ENCODE measurements at places on chromosomes 12 and 14.

- no peak for DNase-seq
Observed at GRCh38 chr14:77910506-77910905, 110.6 kb downstream of the ADCK1 start.

GRCh38 chr12:30934811-30935210 is 8.3 kb downstream of the TSPAN11 start:
- DNase-seq: no peak

DNA sequence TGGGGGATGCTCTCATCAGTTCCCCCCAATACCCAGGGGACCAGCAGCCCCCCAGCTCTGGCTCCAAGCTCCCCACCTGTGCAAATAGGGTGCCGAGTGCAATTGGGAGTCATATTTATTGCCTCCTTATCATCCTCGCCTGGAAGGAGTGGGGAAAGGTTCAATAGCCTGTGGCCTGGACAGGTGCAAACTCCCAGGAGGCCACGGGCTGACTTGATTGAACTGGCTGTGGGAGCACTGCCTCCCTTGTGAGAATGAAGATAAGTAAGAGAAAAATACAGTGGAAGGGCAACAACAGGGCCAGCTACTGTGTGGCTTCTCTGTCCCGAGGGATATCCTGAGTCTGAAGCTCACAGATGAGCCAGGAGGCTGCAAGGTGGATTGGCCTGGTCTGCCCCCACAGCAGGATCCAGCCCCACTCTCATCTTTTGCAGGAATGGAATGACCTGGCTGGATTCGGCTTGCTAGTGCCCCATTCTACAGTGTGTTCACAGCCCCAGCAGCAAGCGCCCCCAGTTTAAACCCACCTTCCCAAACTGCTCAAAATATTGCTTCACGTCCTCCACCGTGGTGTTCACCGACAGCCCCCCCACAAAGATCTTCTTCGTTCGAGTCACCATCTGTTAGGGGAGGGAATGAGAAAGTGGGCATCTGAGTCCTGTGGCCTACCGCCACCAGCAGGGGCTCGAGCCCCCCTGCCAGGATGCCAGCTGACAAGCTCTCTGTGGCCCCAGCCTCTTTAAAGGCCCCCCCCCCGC is 6.3 kb downstream of the MSI1 start:
- DNase-seq: no peak

DNA sequence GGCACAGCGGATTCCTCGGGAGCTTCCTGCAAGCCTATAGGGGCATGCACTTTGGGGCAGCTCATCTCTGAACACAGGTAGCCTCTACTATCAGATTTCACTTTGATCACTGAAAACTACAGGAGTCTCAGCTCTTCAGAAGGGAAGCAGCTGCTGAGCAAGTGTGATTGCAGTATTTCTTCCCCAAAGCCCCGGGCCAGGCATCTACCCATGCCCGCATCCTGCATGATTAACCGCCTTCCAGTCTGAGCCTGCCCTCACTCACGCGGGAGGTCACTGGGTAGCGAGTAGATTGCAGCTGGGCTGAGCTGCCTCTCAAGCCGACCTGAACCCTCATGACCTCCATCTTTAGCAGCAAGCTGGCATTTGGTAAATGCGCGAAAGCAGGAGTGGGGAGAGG is 334.7 kb downstream of the DPF3 start:
- no peak for DNase-seq

GRCh38 chr14:35020713-35021112 is 25.4 kb upstream of the FAM177A1 start:
- no peak for DNase-seq

- DNase-seq: no peak
Observed at GRCh38 chr14:100604121-100604501, 16.9 kb upstream of the BEGAIN start.

GRCh38 chr14:49456589-49456988 is 129.6 kb downstream of the RPS29 start:
- DNase-seq: no peak

GRCh38 chr12:102144221-102144620 is 24.2 kb downstream of the PARPBP start:
- no peak for DNase-seq

GRCh38 chr12:29572464-29572863 is 75.0 kb upstream of the OVCH1 start:
- no peak for DNase-seq

GRCh38 chr12:27505109-27505508 is 18.9 kb upstream of the PPFIBP1 start:
- DNase-seq: no peak

DNA sequence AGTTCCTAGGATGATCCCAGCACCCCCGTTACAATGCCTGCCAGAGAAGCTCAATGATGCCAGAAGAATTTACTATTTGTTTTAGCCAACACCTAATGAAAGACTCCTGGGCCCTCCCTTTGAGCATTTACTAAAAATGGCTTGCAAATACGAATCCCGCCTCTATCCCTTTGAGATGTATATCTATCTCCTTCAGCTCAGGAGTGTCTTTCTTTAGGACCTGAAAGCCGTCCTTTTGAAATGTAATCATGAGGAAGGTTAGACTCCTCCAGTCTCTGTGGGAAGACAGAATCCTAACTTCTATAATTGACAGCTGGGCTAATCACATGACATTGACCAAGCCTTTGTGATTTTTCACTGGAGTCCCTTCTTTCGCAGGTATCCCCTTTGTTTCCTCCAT is 19.2 kb upstream of the DYNC1H1 start:
- DNase-seq: peak; percentile 75

DNA sequence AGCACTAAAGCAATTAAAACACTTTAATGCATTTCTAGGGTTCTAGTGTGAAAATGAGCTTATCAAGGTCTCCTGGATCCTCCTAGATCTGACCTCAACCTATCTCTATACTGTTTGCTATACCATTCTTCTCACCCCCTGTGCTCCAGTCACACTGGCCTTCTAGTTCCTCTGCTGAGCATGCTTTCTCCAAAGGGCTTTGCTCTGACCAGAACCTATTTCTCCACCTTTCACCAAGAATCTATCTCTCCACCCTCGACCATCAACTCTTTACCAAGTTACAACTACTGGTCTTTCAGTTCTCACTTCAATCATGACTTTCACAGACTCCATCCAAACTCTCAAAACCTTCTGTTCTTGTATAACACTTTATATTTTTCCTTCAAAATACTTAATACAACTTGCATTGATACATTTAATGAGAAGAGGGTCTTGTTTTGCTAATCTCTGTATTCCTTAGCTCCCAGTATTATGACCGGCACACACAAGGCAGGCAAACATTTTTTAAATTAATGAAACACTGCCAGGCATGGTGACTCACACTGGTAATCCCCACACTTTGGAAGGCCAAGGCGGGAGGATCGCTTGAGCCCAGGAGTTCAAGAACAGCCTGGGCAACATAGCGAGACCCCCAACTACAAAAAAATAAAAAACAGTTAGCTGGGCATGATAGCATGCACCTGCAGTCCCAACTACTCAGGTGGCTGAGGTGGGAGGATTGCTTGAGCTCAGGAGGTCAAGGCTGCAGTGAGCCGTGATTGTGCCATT is 22.8 kb downstream of the PPP1R12A start:
- no peak for DNase-seq

- DNase-seq: no peak
Observed at GRCh38 chr12:99029511-99030271, 384.6 kb downstream of the APAF1 start.

DNA sequence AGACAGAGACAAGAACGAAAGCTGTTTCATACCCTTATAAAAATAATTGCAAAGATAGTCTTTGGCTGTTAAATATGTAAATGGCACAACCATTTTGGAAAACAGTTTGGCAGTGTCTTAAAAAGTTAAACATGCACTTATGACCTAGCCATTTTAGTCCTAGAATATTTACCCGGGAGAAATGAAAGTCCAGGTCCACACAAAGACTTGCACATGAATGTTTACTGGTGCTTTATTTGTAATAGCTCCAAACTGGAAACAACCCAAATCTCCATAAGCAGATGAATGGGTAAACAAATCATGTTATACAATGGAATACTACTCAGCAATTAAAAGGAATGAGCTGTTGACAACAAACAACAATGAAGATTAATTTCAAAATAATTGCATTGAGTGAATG is 380.4 kb downstream of the ETNK1 start:
- DNase-seq: no peak

DNA sequence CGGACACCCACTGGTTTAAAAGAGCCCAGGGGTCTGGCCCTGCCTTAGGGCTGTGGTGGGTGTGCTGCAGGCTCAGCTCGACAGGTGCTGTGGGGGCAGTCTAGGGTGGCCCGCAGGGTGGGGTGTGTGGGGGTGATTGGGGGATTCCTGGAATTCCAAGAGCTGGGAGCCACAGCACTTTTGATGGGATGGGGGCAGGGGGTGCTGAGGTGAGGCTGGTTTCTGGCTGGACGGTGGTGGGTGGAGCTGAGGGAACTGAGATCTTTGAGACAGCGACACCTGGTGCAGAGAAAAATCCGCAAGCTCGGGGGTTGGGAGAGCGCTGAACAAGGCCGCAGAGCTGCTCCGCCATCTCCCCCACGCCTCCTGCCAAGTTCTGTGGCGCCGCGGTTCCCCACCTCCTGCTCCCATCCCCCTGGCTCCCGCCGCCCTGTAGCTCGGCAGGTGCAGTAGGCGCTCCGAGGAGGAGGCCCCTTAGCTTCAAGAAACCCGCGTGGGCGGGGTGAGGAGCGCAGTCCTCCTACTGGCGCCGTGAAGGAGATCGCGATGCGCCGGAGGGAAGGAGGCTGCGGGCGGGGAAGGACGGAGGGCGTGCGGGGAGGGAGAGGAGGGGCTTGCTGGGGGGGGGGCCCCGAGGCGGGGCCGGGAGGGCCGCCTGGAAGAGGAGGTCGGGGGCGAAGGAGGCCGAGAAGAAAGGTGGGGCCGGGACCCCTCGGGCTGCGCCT is 1.3 kb upstream of the TEDC1 start:
- DNase-seq: no peak

GRCh38 chr12:120783197-120783596 is 57.6 kb downstream of the ACADS start:
- no peak for DNase-seq

DNA sequence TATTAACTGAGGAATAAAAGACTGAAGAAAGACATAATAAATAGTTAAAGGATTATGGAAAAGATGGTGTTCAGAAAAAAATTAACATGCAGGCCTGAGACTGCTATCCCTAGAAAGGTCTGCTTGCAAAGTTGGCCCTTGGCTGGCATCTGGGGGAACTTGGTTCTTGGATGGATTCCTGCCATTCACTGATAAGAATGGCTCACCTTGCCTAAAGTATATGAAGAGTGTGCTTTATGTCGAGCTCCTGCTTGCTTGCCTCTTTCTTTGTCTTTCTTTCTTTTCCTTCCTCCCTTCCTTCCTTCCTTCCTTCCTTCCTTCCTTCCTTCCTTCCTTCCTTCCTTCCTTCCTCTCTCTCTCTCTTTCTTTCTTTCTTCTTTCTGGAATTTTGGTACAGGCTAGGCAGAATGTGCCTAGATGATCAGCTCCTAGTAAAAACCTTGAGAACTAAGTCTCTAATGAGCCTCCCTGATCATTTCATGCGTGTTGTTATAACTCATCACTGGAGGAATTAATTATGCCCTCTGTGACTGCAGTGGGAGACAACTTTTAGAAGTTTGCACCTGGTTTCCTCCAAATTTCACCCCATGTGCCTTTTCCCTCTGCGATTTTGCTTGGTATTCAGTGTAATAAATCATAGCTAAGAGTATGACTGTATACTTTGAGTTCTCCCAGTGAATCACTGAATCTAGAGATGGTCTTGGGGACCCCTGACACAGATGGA is 44.7 kb downstream of the IFT81 start:
- no peak for DNase-seq

GRCh38 chr12:82852529-82852928 is 165.8 kb downstream of the TMTC2 start:
- no peak for DNase-seq

- no peak for DNase-seq
Observed at GRCh38 chr14:101229666-101230065, 326.1 kb upstream of the RTL1 start.

- DNase-seq: no peak
Observed at GRCh38 chr14:22482085-22482694, 106.8 kb downstream of the DAD1 start.

- no peak for DNase-seq
Observed at GRCh38 chr12:790608-791007, 38.2 kb downstream of the WNK1 start.

- DNase-seq: no peak
Observed at GRCh38 chr14:24037658-24038037, 14.2 kb upstream of the CARMIL3 start.
